MG63 (cell line): ENCODE measurements at places on chromosomes 7 and 10. TPM values are rescaled to one million over a fixed set of nuclear protein-coding genes. Genes with fewer than 3 reads are reported as not detected.

- DNase-seq = no peak
Observed at GRCh38 chr10:86861351-86861750, 96.1 kb downstream of the MMRN2 start.

DNA sequence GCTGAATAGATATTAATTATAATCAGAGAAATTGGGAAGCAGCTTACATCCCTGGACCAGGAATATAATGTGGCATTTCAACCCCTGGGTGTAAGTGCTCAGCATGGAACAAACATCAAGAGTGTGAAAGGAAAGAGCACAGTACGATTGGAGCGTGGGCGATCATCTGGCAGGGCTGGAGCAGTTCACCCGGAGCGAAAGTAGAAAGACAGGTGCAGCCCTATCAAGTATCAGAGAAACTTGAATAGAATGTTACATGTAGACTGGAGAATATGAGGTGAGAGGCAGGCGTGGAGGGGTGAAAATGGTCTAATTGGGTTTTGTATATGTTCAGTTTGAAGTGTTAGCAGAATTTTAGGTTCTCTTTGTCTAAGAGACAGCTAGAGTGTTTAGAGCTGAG is 303.0 kb downstream of the MDFIC start:
- DNase-seq = no peak

DNA sequence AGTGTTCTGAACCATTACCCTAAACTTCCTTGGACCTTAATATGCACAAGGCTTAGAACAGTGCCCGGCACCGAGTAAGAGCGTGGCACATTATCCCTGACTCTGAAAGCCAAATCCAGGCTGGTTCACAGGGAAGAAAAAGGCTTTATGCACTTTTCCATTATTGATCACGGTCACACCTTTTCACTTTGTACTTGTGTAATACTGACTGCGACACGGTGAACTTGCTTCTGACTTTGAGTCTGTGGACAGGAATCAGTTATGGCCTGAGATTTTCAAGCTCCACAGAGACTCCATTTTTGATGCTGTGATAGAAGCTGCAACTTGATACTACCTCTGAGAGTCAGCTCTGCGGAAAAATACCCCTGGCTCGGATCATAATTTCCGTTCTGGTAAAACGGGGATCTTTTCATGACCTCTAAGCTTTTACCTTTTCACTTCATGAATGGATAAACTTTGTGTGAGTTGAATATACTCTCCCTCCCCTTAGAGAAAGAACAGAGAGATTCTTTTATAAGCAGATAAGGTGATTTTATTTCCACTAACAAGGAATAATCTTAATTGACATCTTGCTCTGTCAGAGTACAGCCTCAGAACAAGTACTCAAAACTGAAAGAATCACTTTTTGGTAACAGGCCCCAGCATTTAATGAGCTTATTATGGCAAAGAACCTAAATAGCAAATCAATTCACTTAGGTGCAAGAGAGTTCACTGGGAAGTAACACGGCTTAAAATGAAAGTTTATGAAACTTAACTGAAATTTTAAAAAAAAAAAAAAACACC is 88.8 kb downstream of the ELMO1 start:
- DNase-seq = no peak

DNA sequence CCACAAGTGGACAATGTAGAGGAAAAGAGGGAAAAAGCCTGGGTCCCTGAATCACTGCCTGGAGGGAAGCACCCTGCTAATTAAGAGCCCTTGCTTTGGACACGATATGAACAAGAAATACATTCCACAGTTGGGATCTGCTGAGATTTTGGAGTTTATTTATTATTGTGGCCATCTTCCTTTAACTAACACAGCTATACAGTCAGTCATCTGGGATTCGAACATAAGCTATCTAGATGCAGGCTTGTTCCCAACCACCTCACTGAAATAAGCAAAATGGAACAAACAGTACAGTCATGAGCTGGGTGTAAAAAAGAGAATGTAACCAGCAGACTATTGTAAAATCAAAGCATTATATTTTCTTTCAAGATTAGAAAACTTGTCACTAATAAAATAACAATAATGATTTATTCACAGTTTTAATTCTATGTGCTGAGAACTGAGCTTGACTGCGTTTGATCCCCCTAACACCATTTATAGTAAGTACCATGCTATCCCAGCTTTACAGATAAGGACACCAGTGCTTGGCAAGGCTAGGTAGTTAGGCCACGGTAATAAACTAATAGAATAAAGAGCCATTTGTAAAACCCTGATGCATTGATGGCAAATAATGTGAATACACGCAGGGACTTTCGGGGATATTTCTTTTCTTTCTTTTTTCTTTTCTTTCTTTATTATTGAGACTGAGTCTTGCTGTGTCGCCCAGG is 223.8 kb upstream of the KLF6 start:
- no peak for DNase-seq

DNA sequence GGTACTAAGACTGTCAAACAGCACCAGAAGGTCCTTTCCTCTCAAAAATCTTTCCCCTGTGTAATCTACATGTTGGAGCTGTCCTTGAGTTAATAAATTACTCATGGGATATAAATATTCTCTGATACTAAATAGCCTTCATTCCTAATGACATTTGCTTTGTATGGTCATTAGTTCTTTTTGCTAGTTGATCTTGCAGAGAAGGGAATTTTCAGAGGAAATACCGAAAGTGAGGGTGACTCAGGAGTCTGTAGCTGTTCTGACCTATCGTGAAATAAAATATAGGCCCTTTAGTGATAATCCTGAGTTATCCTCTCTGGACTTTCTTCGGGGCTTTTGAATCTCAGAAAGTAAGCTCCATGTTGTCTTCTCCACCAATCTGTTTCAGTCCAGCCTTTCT is 19.4 kb upstream of the CLDN12 start:
- DNase-seq = no peak

Gene GPR26
- not detected in 2 replicates for total RNA-seq
